ENCODE measurements at places on chromosomes 7 and 10.
A peak's percentile ranks its signal among the peaks of the same experiment; 100 is the strongest.

GRCh38 chr10:113933894-113934532 lies 79.6 kb downstream of the NHLRC2 start:
- DNase-seq = no peak

GRCh38 chr7:139960157-139960556 lies 102.6 kb downstream of the PARP12 start:
- DNase-seq = no peak

DNA sequence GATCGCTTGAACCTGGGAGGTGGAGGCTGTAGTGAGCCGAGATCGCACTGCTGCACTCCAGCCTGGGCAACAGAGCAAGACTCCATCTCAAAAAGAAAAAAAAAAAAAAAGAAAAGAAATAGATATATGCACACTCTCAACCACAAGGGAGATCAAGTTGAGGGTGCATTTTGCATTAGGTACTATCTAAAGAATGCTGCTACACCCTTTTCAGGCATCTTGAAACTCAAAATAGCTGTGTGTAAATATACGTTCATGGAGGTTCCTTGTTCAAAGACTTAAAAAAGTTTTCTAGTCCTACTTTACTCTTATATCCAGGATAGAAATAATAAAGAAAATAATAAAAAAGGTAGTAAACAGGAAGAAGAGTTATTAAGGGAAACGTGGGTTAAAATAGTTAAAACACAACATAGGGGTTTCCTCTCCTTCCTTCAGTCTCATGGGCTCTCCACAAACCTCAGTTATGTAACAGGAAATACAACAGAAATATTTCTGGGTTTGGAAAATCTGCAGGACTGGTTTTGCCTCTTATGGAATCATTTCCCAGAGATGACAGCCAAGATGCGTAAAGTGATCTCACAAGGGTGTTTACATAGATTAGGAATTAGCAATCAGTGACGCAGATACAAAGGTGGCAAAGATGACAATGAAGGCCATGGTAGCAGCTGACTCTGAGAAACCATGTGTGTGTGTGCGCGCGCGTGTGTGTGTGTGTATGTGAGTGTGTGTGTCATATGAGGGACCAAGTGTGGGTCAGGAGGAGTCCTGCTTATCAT lies 15.1 kb downstream of the STEAP4 start:
- DNase-seq = no peak

GRCh38 chr10:97719602-97720001 lies 6.1 kb downstream of the MARVELD1 start:
- DNase-seq = no peak

DNA sequence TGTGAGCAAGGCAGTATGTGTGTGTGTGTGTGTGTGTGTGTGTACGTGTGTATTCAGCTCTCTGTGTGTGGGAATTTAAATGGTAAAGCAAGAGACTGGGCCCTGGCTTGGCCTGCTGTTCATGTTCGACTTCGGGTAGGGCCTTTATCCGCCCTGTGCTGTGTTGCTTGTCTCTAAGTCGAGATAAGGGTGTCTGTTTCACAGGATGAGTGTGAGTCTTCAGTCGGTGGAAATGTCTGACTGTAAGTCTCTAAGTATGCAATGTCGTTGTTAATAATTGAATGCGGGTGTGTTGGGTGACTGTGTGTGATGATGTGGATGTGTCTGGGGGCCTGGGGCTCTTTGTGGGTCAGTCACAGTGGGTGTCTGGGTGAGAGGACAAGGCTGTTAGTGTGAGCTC lies 34.8 kb downstream of the HIF1AN start:
- peak; percentile 34 for DNase-seq

DNA sequence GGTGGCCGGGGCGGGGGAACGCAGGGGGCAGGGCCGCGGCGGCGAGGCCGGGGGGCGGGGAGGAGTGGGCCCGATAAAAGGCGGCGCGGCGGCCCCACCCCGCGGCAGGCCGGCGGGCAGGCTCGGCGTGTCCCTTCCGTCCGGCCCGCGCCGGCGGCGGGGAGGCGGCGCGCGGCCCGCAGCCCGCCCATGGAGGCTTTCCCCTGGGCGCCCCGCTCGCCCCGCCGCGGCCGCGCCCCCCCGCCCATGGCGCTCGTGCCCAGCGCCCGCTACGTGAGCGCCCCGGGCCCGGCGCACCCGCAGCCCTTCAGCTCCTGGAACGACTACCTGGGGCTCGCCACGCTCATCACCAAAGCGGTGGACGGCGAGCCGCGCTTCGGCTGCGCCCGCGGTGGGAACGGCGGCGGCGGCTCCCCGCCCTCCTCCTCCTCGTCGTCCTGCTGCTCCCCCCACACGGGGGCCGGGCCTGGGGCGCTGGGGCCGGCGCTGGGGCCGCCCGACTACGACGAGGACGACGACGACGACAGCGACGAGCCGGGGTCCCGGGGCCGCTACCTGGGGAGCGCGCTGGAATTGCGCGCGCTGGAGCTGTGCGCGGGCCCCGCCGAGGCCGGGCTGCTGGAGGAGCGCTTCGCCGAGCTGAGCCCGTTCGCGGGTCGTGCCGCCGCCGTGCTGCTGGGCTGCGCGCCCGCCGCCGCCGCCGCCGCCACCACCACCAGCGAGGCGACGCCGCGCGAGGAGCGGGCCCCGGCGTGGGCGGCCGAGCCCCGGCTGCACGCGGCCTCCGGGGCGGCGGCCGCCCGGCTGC lies at the start of gene NANOS1:
Gene NANOS1, plus strand, starts transcription at position 102 of the 808 bp plus-strand sequence. Its CDS starts 88 bp downstream, at position 190.
- peak; percentile 85 for DNase-seq

DNA sequence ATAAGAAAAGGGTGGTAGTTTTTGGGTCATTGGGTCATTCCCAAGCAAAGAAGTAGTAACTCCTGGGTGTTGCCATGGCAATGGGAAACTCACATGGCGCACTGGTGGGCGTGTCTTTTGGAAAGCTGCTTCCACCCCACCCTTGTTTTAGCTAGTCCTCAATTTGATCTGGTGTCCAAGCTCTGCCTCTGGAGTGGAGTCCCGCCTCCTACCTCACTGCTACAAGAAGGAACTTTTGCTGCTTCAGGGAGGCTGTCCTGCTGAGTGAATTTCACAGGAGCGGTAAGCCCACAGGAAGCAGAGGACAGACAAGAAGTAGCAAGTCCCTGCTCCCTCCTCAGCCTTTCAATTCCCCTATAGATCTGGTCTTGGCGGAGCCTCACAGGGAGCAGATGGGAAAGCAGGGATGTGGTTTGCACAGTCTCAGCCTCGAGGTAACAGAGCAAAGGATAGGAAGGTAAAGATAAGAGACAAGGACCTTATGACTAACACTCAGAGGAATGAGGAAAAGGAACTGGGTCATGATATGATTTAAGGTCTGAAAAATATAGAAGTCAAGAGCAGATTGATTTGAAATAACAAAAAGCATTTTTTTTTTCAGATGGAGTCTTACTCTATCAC lies 700.3 kb downstream of the TNS3 start:
- DNase-seq = no peak

DNA sequence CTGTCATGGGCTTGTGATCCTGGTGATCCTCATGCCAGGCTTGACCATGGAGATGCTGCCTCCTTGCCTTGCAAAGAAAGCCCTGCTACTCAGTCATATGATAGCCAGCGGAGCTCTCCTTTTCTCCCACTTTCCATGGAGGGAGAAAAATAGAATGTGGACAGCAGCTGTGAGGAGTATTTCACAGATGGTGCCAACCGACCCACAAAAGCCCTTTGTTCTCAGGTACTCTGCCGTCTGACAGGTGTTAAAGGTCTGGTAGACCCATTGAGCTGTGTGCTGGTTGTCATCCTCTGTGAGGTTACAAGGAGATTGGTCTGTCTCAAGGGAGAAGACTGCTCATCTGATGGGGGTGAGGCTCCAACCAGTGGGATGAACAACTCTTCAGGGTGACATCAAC lies 29.5 kb upstream of the COBL start:
- peak; percentile 51 for DNase-seq

GRCh38 chr7:83469491-83469890 lies 179.4 kb downstream of the SEMA3E start:
- no peak for DNase-seq

DNA sequence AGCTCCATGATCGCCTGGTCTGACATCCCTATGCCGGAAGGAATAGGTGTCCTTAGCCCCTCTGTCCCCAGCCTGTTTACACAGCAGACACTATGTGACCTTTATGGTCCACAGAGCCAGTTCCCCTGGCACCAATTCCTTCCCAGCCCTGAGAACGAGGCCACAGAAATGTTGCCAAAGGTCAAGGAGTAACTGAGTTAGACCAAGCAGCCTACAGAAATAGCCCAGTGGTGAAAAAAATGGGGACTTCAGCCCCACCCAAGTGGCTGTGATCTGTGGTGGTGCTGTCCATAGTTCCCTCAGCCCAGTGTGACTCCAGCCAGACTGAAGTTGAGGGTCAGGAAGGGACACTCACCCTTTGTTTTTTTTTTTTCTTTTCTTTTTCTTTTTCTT lies 2.5 kb downstream of the PGAM2 start:
- DNase-seq = no peak

GRCh38 chr7:1659696-1660095 lies 10.4 kb upstream of the ELFN1 start:
- DNase-seq = no peak

DNA sequence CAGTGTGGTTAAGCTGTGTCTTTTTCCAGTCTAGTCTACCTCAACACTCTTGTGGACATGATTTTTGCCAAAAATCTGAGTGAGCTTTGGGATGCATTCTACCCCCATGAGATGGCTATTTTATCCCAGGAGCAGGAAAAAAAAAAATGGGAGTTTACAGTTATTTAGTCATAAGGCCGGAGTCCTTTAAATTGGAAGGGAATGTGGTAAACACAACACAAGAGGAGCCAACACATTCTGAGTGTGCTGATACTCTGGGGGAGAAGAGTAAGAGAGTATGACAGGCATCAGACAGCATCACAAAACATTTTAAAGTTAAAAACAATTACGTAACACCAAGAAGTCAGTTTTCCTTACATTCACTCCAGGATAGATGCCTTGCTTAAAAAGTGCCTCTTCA lies 46.1 kb downstream of the C1GALT1 start:
- DNase-seq = no peak

DNA sequence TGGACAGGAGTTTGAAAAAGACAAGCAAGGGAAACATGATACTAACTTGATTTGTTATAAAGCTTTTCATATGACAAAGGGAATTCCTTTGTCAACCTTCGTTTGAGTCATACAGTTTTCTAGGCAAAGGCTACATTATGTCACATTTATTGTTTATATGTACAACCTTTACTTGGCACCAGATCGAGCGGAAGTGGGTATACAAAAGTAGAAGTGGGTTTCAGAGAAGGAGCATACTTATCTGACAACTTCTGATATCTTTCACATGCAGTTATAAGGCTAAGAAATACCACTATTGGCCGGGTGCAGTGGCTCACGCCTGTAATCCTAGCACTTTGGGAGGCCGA lies 11.0 kb downstream of the STMP1 start:
- no peak for DNase-seq

GRCh38 chr7:54188843-54189242 lies 353.3 kb upstream of the VSTM2A start:
- no peak for DNase-seq

GRCh38 chr10:25336330-25336729 lies 161.5 kb downstream of the GPR158 start:
- no peak for DNase-seq

DNA sequence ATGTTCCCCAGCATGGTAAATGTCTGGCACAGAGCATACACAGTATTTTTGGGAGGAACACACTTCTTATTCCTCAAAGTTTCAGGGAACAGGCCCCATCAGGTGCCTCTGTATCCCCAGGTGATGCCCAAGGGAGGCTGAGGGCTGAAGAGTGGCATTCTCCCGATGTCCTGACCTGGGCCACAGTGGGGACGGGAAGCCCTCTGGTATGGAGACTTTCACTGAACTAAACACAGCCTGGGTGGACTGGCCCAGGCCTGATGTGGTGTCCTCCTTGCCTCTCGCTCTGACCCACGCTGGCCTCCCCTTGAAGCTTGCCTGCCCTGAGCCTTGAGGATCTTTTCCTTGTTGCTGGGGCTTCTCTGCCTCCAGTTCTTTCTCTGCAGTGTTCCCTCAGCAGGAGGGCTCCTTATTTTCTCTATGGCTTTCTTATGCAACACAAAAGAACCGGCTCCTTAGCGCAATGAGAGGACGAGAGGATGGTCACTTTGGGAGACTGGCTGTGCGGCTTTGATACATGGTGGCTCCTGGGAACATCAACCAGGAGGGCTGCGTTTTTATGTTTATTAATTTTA lies 157.5 kb upstream of the TNS3 start:
- DNase-seq = peak; percentile 48

- no peak for DNase-seq
These were observed 115.6 kb downstream of the TFEC start for GRCh38 chr7:115914951-115915350.

GRCh38 chr10:8041992-8042720 lies 12.3 kb upstream of the GATA3 start:
- DNase-seq = no peak

DNA sequence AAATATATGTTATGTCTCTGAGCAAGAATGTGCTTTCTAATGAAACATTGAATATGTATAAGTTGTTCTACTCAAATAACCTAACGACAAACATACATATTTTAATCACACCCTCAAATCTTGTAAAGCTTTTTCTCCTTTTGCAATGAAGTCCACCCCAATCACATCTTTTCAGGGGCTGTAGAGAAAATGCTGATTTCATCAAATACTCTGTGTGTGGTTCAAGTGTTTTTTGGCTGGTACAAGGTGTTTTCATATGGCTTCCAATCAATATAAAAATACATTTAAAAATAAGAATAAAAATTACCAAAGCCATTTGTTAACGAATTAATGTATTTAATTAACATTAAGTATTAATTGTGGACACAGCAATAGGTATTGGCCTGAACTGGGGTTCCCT lies 57.2 kb upstream of the TMEM196 start:
- no peak for DNase-seq

GRCh38 chr7:158473221-158473620 lies 114.4 kb downstream of the PTPRN2 start:
- no peak for DNase-seq

- DNase-seq = no peak
These were observed 565.7 kb upstream of the ANKRD30A start for GRCh38 chr10:36559412-36560400.

DNA sequence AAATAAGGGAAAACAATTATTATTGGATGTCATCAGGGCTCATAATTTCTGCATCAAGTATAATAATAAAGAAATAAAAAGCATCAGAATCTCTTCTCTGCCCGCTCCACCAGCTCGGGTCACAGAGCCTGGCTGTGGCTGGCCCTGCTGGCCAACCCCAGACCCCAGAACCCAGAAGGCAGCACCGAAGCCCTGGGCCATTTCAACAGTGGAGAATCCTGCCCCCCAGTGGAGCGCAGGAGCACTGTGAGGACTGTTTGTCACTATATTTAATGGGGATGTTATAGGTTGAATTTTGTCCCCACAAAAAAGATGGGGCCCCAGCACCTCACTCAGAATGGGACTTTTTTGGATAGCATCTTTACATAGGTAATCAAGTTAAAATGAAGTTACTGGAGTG lies 27.3 kb downstream of the DENND11 start:
- DNase-seq = no peak

GRCh38 chr7:117809958-117810357 lies 63.3 kb downstream of the CTTNBP2 start:
- DNase-seq = no peak

All from osteocyte (in vitro differentiated cells).